Stimulated activated CD8-positive, alpha-beta memory T cell treated with anti-CD3 and anti-CD28 coated beads, Interleukin-15, amount 100 ng/mL, for 4 hours (primary cell): ENCODE measurements at places on chromosomes 1 and 21.

GRCh38 chr1:102970496-102971078, 137.7 kb downstream of the COL11A1 start:
- no peak for DNase-seq

GRCh38 chr1:111704240-111704639, 35.0 kb downstream of the INKA2 start:
- DNase-seq: no peak

DNA sequence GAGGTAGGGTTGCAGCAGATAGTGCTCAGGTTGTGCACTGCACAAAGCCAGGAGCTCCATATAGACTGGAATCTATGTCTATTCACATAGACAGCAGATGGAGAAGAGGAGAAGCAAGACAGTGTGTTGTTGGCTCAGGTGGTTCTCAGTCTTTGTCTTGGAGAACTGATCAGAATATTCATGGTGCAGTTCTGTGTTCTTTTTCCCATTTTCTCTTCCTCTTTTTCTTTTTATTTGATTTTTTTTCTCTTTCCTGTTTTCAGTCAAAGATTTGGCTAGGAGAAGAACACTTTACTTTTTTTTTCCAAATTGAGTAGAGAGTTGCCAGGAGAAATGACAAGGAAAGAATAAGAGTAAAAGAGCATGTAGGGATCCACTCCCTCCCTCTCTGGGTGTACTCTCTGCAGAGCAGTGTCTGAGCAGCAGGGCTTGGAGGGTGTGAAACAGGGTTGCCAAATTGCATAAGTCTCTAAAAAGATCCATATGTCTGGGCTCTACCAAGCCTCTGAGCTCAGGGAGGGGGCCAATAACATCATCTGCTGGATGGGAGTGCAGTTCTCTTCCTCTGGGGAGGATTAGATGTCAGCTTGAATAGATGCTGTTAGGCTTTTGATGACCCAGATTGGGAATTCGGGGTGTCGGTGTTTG, 8.7 kb upstream of the CD34 start:
- no peak for DNase-seq

- DNase-seq: no peak
Measured at GRCh38 chr1:112057736-112058135, 68.3 kb upstream of the KCND3 start.

GRCh38 chr1:225464851-225465792, 37.3 kb upstream of the LBR start:
- DNase-seq: no peak

DNA sequence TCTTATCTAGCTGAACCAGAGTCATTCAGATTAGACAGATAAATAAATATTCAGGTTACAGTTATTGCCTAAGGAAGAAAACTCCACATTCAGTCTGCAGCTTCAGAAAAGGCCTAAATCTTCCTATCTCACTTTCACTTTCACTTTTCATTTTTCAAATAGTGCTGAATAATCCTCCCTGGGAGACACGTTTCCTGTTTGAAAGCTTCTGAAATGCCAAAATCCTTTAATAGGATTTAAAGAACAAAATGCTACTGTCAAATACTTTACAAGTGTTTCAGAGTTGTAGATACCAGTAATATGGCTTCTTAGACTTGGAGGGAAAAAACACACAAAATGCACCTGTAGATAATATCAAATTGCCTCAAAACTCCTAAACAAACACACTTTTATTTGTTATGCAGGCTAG, 3.9 kb downstream of the PSMB2 start:
- no peak for DNase-seq
